Fibroblast of mammary gland (primary cell): ENCODE measurements at places on chromosomes 3 and 15.

- DNase-seq, result no peak
Measured at GRCh38 chr15:72781631-72782030, 1.9 kb downstream of the ADPGK start.

DNA sequence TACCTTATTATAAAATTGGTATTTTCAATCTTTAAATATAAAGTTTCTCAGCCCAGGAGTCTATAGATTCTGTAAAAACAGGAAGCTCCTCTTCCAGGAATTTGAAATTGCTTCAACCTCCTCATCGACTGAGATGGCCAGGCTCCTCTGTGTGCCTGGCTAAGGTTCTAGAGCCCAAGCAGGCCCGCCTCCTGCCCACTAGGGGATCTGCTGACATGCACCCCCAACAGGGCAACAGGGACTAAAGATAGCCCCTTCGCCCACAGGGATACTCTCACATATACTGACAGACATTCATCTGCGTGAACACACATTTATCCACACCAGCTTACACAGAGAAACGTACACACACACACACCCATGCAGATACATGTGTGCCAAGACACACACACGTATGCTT lies 183.1 kb upstream of the TLE3 start:
- no peak for DNase-seq

GRCh38 chr15:50883903-50884302 lies 24.6 kb upstream of the AP4E1 start:
- DNase-seq, result peak; percentile 78

DNA sequence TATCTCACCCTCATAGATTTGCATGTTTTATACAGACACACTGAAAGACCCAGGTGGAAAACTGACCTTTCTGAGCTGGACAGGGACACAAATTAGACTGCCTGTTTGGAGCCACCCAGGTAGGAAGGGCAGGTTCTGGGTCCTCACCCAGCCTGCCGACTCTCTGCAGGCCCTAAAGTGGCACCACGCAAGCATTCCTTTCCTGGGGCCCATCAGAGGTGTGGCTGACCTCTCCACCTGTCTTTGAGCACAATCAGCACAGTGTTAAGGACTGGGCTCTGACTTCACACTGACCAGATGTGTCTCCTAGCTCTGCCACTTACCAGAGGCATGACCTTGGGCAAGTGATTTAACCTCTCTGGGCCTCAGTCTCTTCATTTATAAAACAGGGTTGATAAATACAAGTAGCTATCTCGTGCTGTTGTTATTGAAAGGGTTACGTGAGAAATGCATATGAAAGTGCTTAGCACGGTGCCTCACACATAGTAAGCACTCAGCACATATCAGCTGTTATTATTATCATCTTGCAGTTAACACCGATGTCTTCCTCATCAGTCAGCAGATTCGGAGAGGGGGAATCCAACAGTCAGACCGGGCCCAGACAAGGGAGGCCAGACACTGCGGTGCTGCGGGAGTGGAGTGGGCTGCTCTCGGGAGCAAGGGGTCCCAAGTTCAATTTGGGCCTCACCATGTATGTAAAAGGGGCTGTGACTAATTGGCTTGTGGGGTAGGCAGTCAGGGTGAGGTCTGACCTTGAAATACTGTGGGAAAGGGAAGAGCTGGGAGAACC lies 2.0 kb upstream of the TBC1D2B start:
- no peak for DNase-seq

DNA sequence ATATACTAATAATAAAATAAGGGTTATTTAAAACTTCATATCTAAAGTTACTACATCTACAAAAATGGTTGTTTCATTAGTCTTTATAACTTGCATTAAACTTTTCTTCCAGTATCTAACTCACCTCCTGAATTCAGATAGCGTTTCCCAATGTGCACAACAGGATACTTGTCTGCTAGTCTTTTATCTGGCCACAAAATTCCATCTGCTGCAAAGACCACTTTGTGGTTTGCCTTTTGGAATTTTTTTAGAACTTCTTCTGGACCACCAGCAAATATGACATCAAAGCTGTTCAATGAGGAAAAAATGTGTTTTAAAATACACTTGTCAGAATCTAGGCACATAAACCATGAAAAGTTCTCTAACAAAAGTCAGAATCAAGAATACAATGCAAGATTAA lies 50.8 kb downstream of the PLOD2 start:
- no peak for DNase-seq

- DNase-seq, result no peak
Measured at GRCh38 chr3:123768480-123769355, 115.4 kb downstream of the MYLK start.

DNA sequence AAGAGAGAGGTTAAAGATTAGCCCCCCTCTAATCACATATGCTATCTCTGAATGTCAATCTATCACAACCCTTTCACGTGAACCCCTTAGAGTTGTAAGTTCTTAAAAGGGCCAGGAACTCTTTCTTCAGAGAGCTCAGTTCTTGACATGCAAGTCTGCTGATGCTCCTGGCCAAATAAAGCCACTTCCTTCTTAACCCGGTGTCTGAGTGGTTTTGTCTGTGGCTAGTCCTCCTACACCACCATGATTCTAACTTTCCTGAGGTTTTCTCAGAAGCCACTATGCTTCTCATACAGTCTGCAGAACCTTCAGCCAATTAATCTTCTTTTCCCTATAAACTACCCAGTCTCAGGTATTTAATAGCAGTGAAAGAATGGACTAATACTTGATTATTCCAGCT lies 231.1 kb upstream of the CNTN6 start:
- DNase-seq, result no peak

GRCh38 chr15:88834211-88834812 lies 31.1 kb downstream of the ACAN start:
- DNase-seq, result peak; percentile 33

- DNase-seq, result peak; percentile 95
Measured at GRCh38 chr3:49673715-49674496, at the start of gene APEH. TSS of gene APEH (plus strand) at chr3:49674351. CDS start at chr3:49674402, 51 bp downstream.

DNA sequence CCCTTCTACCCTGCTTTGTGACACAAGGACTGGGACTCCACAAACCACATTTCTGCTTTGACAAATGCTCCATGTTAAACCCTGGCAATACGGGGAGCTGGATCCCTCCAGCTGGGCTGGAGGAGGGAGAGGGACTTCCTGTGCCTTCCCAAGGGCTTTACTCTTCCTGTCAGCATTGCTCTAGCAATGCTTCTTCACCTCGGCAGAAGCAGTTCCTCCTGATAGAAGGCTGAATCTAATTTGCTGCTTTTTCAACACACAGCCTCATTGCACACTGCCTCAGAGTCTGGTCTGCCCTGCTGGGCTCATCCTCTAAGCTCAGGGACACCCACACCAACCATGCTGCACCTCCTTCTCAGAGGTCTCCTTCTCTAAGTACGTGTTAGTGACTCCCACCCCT lies 142.8 kb upstream of the SMAD3 start:
- no peak for DNase-seq

GRCh38 chr3:52693071-52693470 lies 7.2 kb downstream of the GNL3 start:
- no peak for DNase-seq

- peak; percentile 62 for DNase-seq
Measured at GRCh38 chr3:59052803-59053411, 3.1 kb upstream of the CFAP20DC start.

GRCh38 chr15:90674476-90674875 lies 42.7 kb upstream of the BLM start:
- peak; percentile 24 for DNase-seq

- no peak for DNase-seq
Measured at GRCh38 chr15:31160740-31161495, 59.4 kb upstream of the TRPM1 start.

GRCh38 chr3:64852738-64853137 lies 164.9 kb upstream of the ADAMTS9 start:
- no peak for DNase-seq

- no peak for DNase-seq
Measured at GRCh38 chr3:183303690-183304089, 50.6 kb downstream of the B3GNT5 start.

DNA sequence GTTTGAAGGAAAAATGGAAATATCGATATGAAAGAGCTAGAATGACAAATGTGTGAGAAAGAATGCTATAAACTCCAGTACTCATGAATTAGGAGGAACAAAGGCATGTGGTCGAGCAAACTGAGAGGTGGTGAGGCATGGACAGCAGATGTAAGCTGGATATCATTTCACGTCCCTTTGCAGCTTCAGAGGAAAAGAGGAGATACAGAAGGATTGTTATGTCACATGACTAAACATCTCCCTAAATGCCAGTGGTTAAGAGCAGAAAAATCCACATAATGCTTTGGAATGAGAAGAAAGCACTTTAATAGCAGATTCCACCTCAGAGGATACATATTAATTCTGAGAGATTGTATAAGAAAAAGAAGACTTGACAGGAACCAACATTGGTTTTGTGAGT lies 248.7 kb downstream of the ZIC4 start:
- no peak for DNase-seq

DNA sequence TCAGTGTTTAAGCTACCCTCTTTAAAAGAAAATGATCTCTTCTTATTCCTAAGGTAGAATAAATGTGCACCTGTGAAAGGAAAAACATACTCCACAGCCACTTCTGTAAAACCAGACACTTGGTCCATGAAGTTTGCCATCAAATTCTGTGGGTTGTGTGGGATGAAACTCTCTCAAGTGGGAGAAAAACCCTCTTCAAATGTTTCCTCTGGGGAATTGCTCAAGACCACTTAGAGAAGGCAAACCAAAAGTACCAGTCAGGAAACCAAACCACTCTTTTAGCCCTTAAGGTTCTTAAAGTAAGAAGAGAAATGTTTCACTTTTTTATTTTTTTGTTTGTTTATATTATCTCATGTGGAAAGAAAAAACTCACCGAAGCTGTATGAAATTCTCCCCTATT lies 1.2 kb downstream of the COL8A1 start:
- peak; percentile 49 for DNase-seq

DNA sequence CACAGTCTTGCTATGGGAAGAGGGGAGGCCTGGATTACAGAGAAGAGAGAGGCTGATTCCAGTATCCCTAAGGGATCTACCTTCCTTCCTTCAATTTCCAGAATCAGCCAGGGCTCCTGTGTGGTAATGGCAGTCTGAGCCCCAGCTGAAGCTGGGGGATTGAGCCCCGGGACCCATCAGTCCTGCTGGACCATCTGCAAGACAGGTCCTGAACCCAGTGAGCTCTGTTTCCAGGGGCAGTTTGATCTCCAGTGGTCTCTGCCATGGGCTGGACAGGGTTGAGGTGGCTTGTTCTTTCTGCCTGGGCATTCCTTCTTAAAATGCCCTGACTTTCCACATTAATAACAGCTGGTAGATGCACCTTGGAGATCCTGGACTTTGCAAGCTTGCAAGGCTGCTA lies 685.2 kb downstream of the TBL1XR1 start:
- DNase-seq, result no peak

DNA sequence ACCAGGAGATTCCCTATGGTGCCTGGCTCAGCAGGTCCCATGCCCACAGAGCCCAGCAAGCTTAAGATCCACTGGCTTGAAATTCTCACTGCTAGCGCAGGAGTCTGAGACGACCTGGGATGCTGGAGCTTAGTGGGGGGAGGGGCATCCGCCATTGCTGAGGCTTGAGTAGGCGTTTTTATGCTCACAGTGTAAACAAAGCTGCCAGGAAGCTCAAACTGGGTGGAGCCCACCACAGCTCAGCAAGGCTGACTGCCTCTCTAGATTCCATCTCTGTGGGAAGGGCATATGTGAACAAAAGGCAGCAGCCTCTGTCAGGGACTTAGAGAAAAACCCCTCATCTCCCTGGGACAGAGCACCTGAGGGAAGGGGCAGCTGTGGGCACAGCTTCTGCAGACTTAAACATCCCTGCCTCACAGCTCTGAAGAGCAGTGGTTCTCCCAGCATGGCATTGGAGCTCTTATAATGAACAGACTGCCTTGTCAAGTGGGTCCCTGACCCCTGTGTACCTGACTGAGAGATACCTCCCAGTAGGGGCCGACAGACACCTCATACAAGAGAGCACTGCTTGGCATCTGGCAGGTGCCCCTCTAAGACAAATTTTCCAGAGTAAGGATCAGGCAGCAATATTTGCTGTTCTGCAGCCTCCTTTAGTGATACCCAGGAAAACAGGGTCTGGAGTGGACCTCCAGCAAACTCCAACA lies 231.5 kb upstream of the SETMAR start:
- no peak for DNase-seq

DNA sequence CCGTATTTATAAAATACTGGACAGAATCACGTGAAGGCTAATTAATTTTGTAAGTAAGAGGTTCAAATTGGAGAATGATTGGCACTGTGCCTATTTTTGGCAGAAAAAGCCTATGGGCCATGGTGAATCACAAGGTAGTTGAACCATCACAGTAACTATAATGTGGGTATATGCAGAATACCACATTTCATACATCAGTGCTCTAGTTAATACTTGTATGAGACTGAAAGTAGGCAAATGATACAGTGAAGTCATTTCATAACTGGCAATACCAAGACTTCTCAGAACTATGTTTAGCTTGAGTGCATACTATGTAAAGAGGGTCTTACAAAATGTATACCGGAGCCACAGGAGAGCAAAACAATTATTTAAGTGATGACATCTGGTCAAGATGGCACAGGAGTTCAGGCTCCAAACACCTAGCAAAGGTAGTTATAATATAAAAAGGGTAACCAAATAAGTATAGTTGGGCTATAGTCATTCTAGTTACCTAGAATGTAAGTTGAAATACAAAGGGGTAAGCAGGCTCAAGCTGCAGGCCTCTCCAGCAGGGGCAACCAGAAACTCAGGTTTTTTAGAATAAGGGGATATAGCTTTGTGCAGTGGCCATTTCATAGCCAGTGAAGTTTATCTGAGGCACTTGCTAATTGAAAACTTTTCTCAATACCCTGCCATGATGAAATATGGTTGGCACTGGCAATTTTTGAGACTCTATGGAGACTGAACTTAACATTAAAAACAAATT lies 19.1 kb downstream of the GPR160 start:
- no peak for DNase-seq

- DNase-seq, result no peak
Measured at GRCh38 chr3:190614226-190615059, 100.6 kb downstream of the IL1RAP start.

DNA sequence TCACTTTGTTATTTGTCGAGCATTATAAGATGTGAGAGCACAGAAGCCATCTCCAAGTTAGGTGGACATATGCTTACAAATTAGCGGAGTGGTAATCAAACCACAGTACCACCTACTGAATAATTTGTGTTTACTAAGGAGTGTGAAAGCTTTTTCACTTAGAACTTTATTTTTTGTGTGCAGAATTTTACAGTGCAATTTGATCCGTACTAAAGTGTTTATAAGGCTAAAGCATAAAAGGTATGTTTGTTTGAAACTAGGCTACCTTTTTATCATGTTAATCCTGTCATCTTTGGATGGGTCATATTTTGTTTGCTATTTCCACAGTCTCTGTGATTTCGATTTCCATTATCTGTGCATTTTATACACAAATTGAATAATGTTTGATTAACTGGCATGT lies 37.5 kb downstream of the MAP2K5 start:
- no peak for DNase-seq
